ENCODE measurements at places on chromosomes 6 and 20.

GRCh38 chr6:83536034-83536646 lies 23.8 kb downstream of the PRSS35 start:
- peak; percentile 35 for DNase-seq

GRCh38 chr6:169583886-169584541 lies 117.8 kb downstream of the WDR27 start:
- DNase-seq = no peak

DNA sequence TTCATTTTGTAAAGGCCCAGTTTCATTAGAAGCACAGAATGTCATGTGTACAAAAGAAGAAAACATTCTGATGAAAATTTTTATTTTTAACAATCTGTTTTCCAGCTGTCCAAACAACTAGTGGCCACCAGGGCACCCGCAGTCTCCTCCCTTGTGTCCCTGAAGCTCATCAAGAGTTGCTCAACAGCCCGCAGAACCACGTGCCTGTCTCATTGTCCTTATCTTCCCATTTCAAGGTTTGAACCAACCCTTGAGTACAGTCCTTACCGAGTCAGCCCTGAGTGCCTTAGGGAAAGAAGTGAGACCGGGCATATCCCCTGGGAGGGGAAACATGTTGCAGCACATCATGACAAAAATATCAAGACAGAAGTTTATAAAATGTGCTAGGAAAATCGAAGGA lies 15.9 kb upstream of the ZNF133 start:
- no peak for DNase-seq

- DNase-seq = peak; percentile 7
Observed at GRCh38 chr6:114108119-114109002, 137.4 kb upstream of the HDAC2 start.

DNA sequence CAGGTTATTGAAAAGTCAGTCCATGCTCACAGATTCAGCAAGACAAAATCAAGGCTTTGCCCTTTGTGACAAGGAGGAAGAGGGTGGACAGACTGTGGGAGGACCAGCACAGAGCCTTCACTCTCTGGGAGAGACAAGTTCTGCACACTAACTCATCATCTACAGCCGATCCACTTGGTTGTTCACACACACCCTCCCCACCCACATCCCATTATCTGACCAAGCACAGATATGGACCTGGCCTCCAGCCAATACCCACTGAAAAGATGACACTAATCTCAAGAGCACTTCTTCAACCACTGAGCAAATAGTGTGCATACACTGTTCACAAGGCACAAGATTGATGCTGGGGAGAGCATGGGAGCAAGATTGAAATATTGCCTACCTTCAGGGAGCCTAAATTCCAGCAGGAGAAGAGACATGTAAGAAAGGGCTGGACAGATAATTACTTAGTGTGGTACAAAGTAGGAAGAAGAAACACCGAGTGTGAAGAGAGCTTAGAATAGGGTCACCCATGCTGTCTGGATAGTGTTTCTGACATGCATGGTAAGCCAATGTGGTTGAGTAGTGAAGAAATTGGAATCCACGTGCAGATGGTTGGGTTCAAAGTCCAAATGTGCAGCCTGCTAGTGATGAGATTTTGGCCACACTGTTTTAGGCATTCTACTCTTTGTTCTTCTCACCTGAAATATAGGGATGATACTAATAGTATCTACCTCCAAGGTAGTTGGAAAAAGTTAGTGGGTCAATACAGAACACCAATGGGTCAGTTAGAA lies 21.7 kb upstream of the IL17A start:
- no peak for DNase-seq

DNA sequence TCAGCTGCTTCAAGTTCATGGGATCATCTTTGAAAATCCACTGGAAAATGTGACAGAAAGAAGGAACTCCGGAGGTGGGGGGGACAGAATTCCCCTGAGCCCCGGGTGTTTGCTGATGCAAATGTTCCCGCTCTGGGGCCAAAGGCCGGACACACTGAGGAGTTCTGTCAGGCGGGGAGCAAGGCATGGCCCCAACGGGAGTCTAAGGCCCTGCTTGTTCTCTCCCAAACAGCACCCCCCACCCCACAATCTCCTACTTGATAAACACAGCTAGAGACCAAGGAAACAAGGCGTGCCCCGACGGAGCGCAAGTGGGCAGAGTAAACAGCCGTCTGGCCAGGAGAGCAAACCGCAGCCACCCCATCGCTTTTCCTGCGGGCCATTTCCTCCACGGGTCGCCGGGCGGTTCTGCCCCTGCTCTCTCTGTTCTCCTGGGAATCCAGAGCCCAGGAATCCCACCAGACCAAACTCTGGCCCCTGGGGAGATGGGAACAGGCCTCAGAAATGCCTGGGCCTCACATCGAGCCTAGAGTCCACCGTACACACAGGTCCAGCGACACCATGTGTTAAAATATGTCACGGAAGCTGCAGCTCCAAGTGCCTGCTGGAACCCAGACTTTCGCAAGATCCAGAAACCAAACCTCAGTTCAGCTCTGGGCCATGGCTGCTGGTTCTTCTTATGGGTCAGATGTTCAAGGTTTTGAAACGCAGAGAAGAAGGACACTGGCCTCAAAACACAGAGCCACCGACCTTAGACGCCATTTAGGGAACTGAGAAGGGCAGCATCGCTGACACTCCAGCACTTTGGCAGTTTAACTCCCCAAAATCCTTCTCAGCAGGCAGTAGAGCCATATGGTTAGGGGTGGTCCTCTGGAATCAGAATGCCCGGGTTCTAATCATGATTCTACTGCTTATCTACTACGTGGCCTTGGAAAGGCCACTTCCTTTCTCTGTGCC lies 104.2 kb downstream of the PREX1 start:
- DNase-seq = no peak

DNA sequence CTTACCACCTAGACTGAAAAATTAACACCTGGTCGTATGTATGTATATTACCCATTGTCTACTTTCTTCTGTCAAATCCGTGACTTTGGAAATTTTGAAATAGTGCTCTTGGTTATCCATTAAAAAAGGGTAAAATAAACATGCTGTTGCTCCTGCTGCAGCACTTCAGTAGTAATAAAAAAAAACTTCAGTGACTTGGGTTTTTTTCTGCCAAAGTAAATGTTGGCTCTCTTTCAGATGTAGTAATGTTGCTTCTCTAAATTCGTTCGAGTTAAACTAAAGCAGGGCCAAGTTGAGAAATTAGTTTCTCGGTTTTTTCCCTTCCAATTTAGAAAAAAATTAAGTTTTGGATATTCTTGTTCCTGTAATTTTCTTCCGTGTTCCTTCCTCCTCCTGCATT lies 34.2 kb downstream of the JARID2 start:
- DNase-seq = no peak

GRCh38 chr6:111301946-111302345 lies 181.1 kb downstream of the REV3L start:
- DNase-seq = no peak

GRCh38 chr6:15960740-15961634 lies 167.9 kb upstream of the MYLIP start:
- DNase-seq = no peak

- DNase-seq = no peak
Observed at GRCh38 chr6:149266659-149267058, 50.9 kb upstream of the TAB2 start.

GRCh38 chr6:23983735-23984134 lies 142.3 kb upstream of the NRSN1 start:
- no peak for DNase-seq

GRCh38 chr6:6148192-6148815 lies 141.6 kb upstream of the NRN1 start:
- DNase-seq = no peak

- DNase-seq = no peak
Observed at GRCh38 chr20:49398401-49399144, 83.9 kb downstream of the KCNB1 start.

- DNase-seq = no peak
Observed at GRCh38 chr6:23783901-23784300, 342.1 kb upstream of the NRSN1 start.

DNA sequence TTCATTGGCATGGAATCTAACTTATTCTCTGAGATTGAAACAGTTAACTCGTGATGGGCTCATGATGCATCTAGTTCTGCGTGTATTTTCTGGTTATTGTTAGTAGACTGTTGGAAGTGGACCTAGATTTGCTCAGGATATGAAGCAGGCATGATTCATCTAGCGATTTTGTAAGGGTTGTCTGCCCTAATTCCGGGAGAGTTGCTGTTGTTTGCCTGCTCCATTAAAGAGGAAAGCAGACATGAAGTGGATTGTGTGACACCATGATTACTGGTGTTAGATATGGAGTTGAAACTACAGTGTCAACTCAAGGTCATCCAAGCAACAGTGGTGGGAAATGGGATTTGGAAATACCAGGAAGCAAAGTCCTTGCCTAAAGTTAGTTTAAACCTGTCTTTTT lies 41.0 kb downstream of the SOX4 start:
- DNase-seq = no peak

GRCh38 chr6:37952027-37952426 lies 132.5 kb downstream of the ZFAND3 start:
- DNase-seq = no peak

DNA sequence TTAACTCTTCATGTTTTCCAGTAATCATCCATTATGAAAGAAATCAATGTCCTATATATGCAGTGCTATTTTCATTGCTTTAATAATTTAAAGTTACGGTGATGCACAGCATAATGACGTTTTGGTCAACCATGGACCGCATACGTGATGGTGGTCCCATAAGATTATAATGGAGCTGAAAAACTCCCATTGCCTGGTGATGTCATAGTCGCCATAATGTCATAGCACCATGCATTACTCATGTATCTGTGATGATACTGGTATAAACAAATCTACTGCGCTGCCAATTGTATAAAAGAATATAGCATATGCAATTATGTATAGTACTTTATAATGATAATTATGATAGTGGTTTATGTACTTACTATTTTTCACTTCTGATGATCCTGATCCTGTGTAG lies 42.3 kb upstream of the ALDH8A1 start:
- DNase-seq = no peak

GRCh38 chr6:144725736-144726522 lies 440.8 kb downstream of the UTRN start:
- peak; percentile 10 for DNase-seq

GRCh38 chr6:149340200-149340599 lies 22.7 kb downstream of the TAB2 start:
- no peak for DNase-seq

- no peak for DNase-seq
Observed at GRCh38 chr6:41370488-41371111, 35.2 kb downstream of the NCR2 start.

DNA sequence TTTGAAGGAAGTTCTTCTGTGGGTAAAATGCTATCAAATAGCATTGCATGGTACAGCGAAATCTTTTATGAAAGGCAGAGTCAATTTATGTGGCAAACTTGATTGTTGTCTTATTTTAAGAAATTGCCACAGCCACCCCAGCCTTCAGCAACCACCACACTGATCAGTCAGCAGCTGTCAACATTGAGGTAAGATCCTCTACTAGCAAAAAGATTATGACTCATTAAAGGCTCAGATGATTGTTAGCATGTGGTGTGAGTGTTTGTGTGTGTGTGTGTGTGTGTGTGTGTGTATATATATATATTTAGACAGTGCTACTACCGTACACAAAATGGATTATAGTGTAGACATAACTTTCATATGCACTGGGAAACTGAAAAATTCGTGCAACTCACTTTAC lies 27.8 kb downstream of the LRRN4 start:
- DNase-seq = peak; percentile 24

DNA sequence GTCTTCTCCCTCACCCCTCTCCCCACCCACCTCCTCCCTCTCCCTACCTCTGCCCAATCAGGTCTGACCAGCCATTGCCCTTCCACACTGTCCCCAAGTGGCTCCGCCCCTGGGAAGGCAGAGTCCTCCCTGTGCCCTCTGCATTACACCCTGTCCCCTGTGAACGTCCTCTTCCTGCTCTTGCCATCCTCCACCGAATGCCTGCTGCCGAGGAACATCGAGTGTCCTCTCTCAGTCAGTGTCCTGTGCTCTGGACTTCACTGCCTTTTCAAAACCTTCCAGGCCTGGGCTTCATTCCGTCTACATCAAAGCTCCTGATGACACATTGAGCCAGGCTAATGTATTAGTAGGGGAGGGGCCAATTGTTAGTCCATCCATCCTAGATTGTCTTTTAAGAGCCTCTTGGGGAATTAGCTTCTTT lies 3.3 kb upstream of the PACSIN1 start:
- no peak for DNase-seq

DNA sequence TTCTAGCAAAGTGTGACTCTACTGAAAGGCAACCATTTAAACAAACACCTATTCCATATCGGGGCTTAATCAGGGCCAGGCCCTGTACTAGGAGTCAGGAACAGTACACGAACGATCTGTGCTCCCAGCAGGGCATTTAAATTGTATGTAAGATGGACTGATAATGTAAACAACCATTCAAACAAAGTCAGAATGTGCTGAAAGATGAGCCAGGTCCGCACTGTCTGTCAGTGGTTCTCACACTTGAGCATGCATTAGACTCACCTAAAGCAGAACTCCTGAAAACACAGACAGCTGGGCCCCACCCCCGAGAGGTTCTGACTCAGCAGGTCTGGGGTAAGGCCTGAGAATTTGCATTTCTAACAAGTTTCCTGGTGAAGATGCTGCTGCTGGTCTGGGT lies 81.6 kb downstream of the PXDC1 start:
- DNase-seq = no peak

- DNase-seq = no peak
Observed at GRCh38 chr6:96604420-96604819, 41.5 kb downstream of the FHL5 start.

DNA sequence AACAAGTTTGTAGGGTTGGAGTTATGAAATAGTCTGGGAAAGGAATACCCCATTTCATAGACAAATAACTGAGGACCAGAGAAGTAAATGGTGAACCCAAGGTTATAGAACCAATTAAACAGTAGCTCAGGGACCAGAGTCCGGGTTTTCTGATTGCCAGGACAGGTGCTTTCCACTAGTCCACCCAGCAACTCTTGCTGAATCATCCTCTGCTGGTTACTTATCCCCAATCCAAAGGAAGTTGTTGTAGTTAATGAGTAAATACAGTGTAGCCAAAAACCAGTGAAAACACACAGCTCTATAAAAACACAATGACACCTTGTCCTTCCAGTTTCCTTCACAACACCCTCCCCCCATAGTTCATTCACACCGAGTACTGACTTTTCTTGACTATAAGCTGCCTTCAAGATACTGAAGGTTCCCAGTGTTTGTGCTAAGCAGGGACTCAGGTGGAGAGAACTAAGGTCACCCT lies 766 bp upstream of the TINAG start:
- no peak for DNase-seq

DNA sequence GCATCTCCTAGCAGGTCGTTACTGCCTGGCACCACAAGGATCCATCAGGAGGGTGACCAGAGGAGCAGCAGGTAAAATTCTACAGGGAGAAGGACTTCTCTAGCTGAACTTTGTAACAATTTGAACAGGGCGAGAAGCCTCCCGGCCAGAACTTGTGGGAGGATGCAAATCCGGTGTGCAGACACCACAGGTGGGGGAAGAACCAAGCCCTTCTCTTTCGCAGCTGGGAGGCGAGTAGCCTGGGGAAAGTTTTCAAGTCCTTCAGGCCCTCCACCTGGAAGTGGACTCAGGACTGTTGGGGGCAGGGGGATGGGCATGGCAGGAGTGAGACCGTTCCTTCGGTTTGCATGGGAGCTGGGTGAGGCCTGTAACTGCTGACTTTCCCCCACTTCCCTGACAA lies 42.7 kb upstream of the FAM210B start:
- no peak for DNase-seq
